CD4-positive, alpha-beta T cell treated with Interleukin-2 at 100 ng/mL for 4 hours (primary cell): ENCODE measurements at places on chromosomes 5 and 9.

- DNase-seq, result no peak
Observed at GRCh38 chr5:376799-377325, 55.3 kb downstream of the AHRR start.

GRCh38 chr9:117286245-117286644, 128.6 kb downstream of the ASTN2 start:
- no peak for DNase-seq

DNA sequence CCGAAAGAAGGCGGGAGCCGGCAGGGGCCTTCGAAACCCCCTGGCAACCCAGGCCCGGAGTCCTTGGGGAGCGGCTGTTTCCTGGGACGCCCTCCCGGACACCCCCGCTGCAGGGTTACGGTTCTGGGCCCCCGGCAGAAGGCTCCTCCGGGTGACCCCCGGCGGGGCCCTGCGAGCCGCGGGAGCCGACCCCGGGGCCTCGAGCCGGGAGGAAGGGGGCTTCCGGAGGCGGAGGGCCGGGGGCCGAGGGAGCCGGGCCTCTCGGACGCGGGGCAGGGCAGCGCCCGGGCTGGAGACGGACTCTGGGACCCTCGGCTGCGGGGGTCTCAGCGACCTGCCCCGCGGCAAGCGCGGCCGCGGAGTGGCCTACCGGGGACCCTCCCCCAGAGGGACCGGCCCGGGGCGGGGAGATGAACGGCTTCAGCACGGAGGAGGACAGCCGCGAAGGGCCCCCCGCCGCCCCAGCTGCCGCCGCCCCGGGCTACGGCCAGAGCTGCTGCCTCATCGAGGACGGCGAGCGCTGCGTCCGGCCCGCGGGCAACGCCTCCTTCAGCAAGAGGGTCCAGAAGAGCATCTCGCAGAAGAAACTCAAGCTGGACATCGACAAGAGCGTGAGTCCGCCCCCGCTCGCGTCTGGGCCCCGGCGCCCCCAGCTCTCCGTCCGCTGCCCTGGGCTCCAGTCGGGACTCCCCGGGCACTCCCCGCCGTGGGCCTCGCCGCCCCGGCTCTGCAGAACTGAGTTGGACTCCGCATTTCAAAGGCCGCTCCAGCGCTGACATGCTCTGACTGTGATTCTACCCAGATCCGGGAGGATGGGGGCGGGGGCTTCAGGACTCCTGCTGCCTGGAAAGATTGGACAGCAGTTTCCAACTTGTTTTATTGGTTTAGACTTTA, 645 bp downstream of the SAP30L start:
- peak; percentile 24 for DNase-seq

DNA sequence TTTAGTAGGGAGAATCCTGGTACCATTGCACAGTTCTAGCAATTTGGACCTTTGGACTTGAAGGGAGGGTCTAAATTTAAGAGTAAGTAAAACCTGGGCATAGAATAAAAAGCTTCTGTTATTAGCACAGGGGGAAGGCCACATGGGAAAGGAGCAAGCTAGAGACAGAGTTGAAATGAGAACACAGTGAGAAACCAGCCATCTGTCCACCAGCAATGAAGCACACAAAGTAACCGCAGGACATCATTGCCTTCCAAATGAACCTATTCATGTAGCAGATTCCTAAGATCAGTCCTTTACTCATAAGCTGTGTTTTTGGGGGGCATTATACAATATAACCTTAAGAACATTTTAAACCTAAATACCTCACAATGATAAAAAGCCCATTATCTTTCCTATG, 407.4 kb downstream of the HCN1 start:
- DNase-seq, result no peak

DNA sequence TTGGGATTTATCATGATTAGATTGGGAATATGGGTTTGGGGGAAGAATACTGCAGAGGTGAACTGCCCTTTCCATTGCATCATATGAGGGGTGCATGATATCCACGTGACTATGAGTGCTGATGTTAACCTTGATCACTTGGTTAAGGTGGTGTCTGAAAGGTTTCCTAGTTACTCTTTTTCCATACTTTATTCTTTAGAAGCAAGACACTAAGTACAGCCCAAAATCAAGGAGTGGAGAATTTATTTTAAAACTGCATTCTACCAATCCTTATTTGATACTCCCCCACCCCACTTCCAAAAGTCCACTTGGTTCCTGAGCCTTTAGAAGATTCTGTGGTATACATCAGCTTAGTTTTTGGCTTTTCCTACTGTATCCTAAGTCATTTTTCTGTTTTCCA, 20.3 kb upstream of the STOM start:
- no peak for DNase-seq

DNA sequence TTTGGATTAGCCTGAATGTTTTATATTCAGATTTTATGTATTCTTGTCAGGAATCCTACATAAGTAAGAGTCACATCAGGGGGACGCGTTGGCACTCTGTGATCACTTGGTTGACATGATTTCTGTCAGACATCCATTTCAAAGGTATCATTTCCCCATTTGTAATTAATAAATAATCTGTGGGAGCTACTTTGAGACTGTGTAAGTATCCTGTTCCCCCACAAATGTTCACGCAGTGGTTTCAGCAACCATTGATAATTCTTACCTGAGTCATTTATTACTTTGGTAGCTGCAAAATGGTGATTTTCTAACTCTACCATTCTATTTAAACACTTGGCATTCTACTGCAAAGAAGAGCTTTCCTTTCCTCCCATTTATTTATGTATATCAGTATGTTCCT, 56.9 kb upstream of the TBC1D2 start:
- DNase-seq, result no peak

DNA sequence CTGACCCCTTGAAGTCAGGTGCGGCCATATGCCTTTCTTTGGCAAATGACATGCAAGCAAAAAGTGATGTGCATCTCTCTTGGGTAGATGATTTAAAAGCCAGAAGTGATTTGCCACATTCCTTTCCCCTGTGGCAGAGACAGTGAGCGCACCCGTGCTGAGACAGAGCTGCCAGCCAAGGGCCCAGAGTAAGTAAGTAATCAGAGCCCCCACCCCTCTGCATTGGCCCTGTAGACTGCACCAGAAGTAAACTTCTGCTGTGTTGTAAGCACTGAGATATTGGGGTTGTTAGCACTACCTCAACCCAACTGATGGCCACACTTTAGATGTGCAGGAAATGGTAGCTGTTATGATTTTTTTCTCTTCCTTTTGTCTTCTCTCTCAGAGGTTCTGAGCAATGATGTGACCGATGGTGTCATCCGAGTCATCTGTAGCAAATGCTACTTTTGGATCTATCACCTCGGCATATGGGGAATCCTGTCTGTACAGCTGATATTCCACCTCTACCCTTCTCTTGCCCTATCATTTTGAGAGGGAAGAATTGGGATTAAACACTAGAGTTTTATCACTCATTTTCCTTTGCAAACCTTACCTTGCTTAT, 58.0 kb downstream of the DOCK2 start:
- DNase-seq, result no peak

DNA sequence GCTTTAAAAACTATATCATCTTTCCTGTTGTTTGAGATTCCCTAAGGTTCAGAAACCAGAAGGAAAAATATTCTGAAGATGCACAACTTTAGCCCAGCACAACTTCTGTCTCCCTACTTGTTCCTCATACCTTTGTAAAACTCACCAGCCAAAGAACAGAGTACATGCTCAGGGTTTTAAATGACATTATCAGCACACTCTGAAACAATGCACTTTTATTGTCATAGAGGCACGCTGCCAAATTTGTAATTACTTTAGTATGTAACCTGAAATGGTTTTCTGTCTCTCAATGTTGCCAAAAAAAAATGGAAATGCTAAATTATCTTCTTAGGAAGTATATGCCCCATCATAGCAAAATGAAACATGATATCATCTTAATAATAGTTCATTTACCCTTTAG, 383.6 kb upstream of the CDH6 start:
- no peak for DNase-seq

DNA sequence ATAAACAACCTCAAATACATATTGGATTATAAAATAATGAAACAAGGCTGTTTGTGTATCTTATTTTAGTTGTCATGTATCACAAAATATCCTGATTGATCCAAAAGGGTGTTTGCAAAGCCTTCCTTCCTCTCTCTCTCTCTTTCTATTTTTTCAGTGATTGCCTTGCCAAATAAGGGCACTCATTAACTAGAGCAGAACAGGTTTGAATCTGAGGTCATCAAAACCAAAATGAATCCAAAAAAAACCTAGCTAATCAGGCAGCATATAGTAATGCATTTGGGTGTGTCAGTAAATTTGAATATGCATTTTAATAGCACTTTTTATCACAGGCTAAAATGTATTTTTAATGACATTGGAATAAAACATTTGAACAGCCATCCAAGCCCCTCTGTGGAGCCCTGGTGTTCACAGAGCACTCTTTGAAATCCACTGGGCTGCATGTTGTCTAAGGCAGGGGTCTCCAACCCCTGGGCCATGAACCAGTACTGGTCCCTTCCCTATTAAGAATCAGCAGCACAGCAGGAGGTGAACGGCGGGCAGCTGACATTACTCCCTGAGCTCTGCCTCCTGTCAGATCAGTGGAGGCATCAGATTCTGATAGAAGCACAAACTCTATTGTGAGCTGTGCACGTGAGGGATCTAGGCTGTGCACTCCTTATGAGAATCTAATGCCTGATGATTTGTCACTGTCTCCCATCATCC, 171.8 kb upstream of the RAI14 start:
- no peak for DNase-seq

DNA sequence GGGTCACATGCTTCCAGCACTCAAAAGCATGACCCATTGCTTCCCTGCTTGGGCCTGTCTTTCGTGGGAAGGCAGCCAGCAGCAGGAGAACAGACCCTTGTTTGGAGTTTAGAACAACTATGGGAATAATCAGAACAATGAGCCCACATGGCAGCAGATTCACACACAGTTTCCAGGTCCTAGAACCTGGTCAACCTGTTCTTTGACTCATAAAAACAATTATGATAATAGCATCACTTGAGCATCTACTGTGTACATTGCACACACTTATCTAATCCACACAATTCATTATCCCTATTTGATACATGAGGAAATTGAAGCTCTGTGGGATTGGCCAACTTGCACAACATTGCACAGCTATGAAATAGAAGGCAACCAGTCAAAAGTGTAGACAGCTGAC, 41.7 kb downstream of the KLF4 start:
- DNase-seq, result no peak

GRCh38 chr9:137262909-137263285, 7.8 kb downstream of the NELFB start:
- no peak for DNase-seq

- no peak for DNase-seq
Observed at GRCh38 chr9:135213566-135213965, 126.1 kb downstream of the OLFM1 start.

- DNase-seq, result peak; percentile 37
Observed at GRCh38 chr5:76583163-76584047, 39.8 kb downstream of the F2RL2 start.

DNA sequence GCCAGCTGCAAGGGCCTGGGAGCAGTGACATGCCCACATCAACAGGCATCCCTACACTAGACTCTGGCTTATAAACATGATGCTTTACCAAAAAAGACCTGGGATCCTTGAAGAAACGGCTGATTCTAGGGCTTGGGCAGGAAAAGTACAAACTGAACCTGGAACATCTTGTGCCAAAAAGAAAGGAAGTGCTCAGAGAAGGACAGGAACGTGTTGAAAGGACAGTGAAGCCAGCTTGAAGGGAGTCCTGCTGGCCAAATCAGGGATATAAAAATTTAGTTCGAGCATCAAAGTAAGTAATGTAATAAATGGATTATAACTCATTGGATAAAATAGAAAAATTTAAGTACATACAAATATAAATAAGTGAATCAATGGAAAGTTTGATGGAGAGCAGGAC, 58.1 kb downstream of the ALDH7A1 start:
- DNase-seq, result no peak

DNA sequence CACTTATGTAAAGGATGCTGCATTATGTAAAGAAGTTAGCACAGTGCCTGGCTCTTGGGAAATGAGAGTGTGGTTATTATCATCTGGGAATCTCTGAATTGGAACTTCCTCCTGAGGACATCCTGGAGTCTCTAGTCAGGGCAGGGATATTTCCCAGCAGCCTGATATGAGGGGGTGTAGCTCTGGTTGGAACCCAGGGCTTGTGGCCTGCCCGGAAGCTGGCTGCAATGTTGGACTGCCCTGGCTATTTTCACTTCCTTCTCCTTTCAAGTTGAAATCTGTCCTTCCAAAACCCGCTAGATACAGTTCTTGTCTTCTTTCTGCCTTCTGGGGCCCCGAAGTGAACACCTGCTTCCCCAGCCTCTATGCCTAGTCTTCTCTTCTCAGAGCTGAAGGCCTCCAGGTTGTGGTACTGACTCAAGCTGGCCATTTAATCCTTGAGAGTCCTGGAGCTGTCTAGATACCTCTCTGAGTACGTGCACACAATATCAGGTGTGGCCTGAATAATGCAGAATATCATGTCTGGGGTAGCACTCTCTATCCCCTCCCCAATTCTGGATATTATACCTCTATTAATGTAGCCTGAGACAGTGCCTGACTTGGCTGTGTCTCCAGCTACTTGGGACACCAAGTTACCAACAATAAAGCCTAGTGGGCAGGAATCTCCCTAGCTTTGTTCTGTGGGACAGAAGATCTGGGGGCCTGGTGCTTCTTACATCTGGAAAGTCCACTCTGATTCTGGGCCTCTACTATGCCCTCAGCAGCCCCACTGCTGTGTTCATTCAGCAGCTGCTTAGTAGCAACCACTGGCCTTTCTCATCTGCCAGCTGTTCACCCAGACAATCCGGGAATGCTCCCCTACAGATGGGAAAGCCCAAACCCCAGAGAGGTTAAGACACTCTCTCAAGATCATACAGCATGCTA, 45.0 kb downstream of the SLC6A7 start:
- no peak for DNase-seq

- no peak for DNase-seq
Observed at GRCh38 chr9:130197888-130198287, 25.7 kb downstream of the NCS1 start.

GRCh38 chr5:115551415-115551814, 6.8 kb upstream of the FEM1C start:
- no peak for DNase-seq

DNA sequence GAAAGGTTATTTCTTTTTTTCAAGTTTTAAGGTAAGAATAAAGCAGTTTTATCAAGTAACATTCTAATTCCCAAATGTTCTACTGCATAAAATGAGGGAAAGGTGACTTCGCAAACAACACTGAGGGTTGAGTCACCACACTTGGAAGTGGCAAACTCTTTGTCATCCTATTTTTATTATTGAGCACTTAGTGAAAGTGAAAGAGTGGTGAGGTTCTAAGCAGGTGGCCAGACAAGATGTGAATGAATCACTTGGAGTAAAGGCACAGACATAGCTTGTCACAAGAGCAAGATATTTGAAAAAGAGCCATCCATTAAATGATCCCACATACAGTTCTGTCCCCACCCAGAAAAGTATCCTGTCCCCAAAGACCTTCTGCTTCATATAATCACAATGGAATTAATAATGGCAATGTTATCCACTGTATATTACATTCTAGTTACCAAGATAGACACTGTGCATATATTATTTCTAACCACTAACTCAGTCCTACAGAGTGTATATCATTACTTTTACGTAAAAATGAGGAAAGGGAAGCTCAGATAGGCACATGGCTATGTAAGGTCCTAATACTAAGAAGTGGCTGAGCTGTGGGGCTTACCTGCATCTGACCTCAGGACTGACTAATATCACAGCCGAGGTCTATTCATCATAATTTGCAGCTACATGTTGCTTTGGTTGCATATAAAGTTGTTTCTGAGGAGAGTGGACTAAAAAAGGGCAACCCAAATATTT, 730.4 kb upstream of the MEF2C start:
- no peak for DNase-seq
